ENCODE measurements at places on chromosomes 2 and 18.
A peak's percentile ranks its signal among the peaks of the same experiment; 100 is the strongest.

- DNase-seq, result no peak
These were observed 293.6 kb upstream of the SESTD1 start for GRCh38 chr2:179558010-179558934.

GRCh38 chr2:207937253-207937652 is 88.1 kb downstream of the PLEKHM3 start:
- DNase-seq, result no peak

- no peak for DNase-seq
These were observed 441.0 kb downstream of the TXNL1 start for GRCh38 chr18:56197241-56197859.

- DNase-seq, result no peak
These were observed 266.7 kb downstream of the SH3BP4 start for GRCh38 chr2:235218486-235218907.

- no peak for DNase-seq
These were observed 25.7 kb downstream of the STEAP3 start for GRCh38 chr2:119249311-119249710.

- DNase-seq, result no peak
These were observed 1064.8 kb downstream of the SUCLG1 start for GRCh38 chr2:83394134-83394904.

- no peak for DNase-seq
These were observed 250.1 kb upstream of the DPP10 start for GRCh38 chr2:114192362-114192761.

DNA sequence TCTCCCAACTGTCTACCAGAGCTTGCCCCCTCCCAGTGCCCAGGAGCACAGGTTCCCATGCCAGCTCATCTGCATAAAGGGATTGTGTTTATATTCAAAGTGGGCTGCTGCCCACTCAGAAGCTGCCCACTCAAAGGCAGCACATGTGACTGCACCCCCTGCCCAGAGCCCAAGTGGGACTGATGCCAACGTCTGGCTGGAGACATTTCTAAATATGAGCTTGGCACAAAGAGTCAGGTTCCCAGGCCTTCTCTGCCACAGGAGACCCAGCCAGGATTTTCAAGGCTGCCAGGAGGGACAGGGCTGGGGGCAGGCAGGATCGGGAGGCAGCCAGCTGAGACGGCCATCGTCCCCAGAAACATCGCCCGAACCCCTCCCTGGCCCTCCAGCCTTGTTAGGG is 67.1 kb downstream of the ZBTB7C start:
- no peak for DNase-seq

- DNase-seq, result no peak
These were observed 284.7 kb downstream of the LRRTM1 start for GRCh38 chr2:80019571-80020460.

DNA sequence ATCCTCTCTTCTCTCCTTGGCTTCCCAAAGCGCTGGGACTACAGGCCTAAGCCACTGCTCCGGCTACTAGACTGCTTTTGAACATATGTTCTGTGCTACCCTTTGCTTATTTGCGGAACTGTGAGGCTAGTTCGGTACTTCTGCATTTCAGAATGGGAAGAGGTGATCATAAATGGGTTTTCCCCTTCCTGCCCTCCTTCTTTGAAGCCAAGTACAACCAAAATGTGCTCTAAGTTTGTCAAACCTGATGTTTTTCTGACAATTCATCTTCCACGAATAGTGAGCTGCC is 1.7 kb upstream of the ESCO1 start:
- no peak for DNase-seq

GRCh38 chr2:161915121-161915520 is 158.9 kb downstream of the DPP4 start:
- DNase-seq, result no peak

- DNase-seq, result no peak
These were observed 238.9 kb downstream of the XIRP2 start for GRCh38 chr2:167127135-167127534.

DNA sequence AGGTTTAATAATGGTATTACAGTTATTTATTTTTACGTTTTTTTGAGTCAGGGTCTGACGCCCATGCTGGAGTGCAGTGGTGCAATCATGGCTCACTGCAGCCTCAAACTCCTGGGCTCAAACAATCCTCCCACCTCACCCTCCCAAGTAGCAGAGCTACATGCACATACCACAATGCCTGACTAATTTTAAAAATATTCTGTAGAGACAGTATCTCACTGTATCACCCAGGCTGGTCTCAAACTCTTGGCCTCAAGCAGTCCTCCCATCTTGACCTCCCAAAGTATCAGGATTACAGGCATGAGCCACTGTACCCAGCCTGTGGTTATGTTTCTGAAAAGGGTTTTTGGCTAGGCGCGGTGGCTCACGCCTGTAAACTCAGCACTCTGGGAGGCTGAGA is 120.8 kb downstream of the ESCO1 start:
- DNase-seq, result no peak

DNA sequence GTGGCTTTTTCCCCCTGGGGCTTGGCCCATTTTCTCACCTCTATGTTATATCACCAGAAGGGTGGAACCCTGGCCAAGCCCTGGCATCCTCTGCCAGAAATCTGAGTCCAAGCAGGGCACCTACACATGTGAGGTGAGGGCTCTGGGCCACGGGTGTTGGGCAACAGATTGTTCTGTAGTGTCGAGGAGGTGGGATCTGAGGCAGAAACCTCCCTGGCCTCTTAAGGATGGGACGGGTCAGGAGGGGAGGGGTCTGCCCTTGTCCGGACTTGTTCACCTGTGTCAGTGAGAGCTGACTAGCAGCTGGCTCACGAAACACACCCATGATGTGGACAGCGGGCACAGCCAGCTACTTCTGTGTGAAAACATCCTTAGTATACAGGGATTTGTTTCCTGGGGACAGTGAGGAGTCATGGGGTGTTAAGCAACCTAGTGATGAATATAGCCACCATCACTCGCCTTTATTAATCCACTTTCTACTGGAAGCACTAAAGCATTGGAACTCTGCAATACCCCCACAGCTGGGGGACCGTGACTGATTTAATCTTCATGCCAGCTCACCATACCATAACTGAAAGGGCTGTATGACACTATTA is 35.6 kb downstream of the EPAS1 start:
- DNase-seq, result no peak

DNA sequence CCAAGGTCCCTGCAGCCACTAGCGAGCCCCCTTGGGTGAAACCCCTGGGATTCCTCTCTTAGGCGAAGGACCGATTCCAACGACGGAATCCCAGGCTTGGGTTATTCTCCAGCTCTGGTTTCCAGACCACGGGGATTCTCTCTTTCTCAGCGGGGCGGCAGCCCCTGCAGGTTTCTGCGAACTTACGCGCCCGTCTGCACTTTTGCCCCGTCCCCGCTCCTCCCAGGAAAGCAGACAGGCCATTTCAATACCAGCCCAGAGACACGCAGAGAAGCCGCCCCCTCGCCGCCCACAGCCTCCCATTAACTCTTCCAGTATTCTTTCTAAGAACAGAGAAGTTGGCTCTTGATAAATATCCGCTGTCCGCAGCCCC is 1.2 kb downstream of the CBLN2 start:
- DNase-seq, result no peak

- no peak for DNase-seq
These were observed 219.2 kb upstream of the UBE2E3 start for GRCh38 chr2:180761224-180761623.

- no peak for DNase-seq
These were observed 40.9 kb downstream of the SCTR start for GRCh38 chr2:119483395-119483753.

DNA sequence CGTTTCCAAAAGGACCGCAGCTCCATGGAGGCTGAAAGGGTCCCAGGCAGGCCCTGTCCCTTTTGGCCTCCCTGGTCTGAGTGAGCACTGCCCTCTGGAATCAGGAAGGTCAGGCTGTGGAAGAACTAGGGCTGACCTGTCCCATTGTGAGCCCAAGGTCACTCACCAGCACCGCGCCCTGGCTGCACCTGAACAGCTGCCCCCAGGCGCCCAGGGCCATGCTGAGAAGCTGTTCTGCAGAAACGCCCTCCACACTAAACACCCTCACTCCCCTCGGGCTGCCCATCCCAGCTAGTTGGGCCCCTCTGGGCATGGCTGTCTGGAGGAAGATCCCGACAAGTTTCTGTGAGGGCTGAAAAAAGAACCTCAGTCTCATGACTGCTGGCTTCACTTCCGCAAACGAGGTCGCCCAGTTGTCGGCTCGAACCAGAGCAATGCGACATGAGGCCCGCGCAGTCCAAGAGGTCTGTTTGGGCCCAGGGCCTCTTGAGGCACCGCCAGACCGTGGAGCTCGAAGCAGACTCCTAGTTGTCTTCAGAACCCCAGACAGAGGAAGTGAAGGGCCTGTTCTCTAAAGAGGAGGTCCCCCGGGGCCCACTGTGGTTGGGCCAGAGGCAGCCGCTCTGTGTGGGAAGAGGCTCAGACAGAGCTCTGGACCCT is 64.4 kb downstream of the INPP5D start:
- no peak for DNase-seq

DNA sequence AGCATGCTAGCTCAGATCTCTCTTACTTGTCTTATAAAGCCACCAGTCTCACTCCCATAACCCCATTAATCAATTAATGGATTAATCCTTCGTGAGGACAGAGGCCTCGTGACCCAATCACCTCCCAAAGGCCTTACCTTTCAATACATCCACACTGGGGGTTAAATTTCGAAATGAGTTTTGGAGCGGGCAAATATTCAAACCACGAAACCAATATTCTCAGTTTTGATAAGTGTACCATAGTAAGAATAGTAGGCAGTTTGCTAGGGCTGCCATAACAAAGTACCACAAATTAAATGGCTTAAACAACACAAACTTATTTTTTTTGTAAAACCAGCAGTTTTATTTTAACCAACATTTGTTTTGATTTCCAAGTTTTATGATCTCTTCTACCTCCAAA is 15.2 kb downstream of the HIBCH start:
- DNase-seq, result no peak

- peak; percentile 44 for DNase-seq
These were observed 8.3 kb downstream of the GYPC start for GRCh38 chr2:126664234-126664633.

DNA sequence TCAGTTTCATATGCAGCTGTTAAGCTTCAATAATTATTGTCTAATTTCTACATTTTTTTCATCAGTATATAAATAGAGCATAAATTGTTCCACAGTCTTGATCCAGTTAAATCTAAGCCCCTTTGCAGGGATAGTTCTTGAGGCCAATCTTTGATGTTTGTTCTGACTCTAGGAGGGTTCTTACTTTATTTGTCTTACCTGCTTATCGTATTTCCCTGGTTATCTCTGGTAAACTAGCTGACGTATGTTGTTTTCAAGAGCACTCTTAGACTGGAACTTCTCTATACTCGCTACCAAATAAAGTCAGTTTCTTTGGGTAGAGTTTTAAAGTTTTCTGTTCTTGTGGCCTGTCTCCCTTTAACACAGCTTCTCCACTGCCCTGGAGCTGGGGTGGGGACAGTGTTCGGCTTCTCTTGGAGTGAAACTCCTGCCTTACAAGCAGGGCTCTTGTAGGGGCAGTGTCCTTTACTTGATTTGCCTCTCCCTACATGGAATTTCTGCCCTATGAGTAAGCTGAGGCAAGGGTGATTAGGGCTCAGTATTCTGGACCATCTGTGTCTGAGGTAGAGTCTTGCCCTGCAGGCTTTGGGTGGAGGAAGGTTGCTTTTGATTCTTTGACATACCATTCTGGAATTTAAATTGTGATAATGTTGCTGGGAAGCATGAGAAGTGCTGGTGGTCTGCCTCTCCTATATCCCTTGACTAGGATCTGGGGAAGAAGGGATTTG is 90.3 kb downstream of the PTPN4 start:
- DNase-seq, result no peak

DNA sequence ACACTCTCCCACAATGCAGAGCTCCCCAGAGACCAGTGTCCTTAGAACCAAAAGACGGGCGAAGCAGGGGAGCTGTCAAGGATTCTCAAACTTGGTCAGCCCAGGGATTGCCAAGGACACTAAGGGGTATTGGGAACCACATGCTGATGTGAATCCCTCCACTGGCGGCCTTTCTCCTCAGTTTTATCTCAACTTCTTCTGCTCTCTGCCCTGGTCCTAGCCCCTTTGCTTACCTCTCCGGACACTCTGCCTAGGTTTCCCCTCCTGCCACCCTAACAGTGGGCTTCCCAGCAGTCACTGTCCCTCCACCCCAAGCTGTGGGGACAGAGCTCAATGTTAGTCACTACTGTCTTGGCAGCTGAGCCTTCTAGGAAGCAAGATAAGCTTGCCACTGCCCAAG is 61.1 kb downstream of the POLR1A start:
- DNase-seq, result no peak

GRCh38 chr2:29747786-29748470 is 173.5 kb downstream of the ALK start:
- no peak for DNase-seq

DNA sequence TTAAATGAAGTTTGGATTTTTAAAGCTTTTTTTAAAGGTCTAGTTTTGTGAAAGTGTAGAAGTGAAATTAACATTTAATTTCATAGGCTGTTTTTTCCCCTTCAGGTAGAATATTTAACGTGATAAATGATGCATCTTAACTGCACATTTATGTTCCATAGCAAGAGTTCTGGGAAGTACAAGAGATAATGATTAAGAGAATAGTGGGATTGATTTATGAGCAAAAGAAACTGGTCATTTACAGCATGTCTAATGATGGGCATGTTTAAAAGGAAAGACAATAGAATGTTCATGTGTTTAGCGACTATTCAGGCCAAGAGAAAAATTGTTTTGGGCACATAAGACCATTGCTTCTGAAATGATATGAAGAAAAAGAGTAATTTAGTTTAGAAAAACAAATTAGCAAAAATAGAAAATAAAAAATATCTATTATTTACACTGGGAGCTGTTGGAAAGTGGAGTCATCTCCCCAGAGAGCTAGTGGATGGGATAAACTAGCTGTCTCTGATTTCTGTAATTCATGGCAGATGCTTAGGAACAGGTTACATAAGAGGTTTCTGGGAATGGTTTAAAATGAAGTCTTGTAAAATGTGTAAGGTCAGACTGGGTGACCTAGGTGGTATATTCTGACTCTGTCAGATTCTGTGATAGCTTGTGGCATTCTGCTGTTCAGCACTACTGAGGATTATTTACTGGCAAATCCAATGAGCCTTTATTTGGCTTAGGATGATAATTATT is 60.7 kb downstream of the WDR7 start:
- DNase-seq, result no peak

DNA sequence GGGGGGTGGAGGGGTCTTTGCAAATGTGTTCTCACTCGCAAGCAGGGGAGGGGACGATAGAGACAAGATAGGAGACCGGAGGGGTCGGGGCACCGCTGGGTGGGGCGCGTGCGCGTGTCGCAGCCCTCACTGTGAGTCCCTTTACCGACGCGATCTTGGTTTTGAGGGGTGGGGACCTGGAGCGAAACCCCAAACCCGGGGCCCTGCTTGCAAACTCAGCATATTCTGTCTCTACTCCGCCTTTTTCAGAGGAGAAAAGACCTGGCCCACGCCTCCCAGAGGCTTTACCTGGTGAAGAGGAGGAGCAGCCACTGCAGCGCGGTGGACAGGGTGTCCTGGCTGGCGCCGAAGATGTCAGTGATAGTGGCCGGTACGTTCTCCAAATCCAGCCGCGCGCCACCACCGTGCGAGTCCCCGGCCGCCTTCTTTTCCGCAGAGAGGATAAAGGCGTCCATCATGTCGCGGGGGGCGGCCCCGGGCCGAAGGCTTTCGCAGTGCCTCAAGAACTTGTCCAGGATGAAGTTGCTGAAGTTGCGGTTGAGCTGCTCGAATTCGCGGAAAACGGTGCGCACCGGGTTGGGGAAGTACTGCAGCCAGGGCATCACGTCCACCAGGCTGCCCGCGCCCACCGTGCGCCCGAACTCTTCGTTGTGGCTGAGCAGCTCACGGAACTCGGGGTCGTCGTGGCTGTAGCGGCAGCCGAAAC is 1.7 kb downstream of the CYP1B1 start:
- peak; percentile 26 for DNase-seq

GRCh38 chr18:76099931-76100457 is 395.0 kb downstream of the ZNF516 start:
- no peak for DNase-seq

- DNase-seq, result no peak
These were observed 1179.0 kb upstream of the ACVR2A start for GRCh38 chr2:146665800-146666199.
